ENCODE measurements at places on chromosomes 12 and 14.

- no peak for DNase-seq
Measured at GRCh38 chr12:81610955-81611889, 147.9 kb downstream of the PPFIA2 start.

GRCh38 chr14:58607952-58608317, 29.8 kb upstream of the DACT1 start:
- DNase-seq, result no peak

DNA sequence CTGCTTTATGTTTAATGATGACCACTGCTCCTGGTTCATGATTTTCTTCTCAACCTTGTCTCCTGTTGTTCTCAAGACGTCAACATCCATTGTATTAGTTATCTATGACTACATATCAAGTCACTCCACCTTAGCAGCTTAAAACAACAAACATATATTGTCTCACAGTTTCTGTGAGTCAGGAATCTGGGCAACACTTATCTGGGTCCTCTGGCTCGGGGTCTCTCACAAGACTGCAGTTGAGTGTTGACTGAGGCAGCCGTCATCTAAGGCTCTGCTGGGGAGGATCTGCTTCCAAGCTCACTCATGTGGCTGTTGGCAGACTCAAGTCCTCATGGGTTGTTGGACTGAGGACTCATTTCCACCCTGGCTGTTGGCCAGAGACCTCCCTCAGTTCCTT, 27.3 kb upstream of the FRS2 start:
- DNase-seq, result no peak

DNA sequence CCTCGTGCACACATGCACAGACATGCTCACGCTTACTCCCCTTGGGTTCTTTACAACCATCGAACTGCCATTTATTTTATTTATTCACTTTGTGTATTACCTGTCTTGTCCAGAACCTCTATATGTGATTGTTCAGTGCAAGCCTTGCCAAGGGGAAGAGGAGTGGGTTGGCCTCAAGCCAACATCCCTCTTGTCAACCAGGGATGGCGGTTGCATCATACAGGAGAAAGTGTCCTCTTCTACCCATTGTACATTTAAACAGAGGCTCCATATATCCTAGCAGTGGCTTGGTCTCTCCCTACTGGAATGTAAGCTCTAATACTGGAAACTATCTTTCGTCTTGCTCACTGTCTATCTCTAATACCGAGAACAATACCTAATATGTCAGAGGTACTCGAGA, 108.4 kb downstream of the C12orf42 start:
- no peak for DNase-seq

DNA sequence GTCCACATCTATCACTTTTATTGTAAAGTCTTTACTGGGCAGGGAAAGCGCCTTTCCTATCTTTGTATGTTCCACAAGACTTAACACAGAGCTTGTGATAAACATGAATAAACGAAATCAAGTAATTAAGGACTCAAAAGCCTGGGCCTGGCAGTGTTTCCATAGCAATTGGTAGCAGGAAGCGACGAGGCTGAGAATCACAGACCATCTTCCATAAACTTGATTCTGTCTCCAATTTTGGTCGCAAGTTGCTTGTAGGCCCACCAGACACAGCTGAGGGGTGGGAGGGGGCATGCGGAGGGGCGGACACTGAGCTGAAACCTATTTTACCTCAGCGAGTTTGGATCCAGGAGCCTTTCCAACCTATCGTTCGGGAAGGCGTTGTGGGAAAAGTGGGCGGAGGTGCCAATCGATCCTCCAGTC, 302 bp downstream of the CCDC38 start:
- DNase-seq, result no peak

DNA sequence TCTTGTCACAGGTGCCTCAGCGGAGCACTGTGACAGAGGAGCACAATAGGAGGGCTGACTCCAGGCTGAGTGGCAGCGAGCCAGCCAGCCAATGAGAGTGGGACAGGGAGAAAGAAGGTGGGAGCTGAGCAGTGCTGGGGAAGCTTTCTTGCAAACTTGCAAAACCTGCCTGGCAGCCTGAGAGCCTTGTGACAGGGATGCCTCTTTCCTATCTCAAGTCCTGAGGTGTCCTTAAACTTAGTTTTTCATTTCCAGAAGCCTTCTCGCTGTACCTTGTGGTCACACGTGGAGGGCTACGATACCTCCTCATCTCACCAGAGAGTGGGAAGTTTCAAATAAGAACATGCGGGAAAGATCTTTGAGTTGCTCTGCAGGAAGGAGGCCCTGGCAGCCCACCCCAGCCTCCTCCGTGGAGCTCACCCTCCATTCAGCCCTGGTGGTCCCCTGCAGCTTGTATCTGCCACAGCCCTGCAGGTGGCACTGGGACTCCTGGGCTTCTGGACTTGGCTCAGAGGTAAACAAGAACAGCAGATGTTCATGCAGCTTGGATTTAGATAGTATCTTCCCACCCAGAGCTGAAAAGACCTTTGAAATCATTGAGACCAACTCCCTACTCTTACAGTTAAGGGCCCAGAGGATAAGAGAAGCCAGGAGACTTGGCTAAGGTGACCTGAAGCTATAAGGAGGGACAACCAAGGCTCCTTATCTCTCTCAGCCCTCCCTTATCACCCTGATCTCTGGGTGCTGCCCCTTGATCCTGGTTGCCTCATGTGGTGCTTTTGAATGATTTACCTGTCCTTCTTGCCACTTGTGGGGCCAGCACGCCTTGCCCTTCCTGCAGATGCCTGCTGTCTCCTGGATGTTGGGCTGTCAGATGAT, 153.5 kb upstream of the MAX start:
- DNase-seq, result no peak
